ENCODE measurements at places on chromosomes 1 and 21.
A peak's percentile ranks its signal among the peaks of the same experiment; 100 is the strongest.

- no peak for DNase-seq
Observed at GRCh38 chr21:44433791-44434567, 21.3 kb upstream of the LRRC3 start.

DNA sequence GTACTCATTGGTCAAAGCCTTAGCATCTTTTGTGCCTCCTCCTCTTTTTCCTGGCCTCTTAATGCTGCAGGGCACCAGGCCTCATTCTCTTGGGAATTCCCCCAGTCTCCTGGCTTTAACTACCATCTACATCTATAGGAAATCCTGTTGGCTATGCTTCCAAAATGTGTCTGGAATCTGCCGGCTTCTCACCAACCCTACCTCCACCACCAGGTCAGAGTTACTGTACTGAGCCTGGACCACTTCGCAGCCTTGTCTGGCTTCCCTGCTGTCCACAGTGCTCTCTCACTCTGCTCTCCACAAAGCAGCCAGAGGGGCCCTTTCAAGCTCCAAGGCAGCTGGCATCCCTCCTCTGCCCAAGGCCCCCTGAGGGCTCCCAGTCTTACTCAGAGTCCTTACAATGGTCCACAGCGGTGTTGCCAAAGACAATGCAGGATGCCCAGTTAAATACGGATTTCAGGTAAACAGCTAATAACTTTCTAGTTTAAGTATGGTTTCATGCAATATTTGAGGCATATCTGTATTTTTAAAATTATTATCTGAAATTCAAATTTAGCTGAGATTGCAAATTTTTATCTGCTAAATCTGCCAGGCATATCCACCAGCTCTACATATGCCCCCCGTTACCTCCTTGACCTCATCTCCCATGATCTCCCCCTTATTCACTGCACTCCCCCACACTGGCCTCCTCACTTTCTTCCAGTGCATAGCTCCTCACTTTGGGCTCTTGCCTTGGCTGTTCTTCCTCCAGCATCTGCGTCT lies 34.5 kb upstream of the FAM163A start:
- no peak for DNase-seq

GRCh38 chr1:218345673-218346390 lies 696 bp downstream of the TGFB2 start:
- DNase-seq = peak; percentile 69

DNA sequence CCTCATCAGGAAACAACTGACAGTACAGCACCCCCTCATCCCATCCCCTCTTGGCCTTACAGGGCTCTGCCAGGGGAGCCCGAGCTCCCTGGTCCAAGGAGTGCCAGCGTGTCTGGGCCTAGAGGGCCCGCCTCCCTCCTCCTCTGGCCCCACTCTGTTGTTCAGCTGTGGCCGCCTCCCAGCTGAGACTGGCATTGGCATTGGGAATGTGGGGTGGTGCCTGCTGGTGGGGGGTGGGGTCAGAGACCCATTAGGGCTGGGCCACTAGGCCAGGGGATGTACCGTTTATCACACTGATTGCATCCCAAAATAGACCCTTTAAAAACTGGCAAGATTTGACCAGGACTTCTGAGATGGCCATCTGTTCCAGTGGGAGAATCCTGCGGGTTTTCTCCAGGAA lies 1.4 kb downstream of the LDLRAP1 start:
- no peak for DNase-seq

DNA sequence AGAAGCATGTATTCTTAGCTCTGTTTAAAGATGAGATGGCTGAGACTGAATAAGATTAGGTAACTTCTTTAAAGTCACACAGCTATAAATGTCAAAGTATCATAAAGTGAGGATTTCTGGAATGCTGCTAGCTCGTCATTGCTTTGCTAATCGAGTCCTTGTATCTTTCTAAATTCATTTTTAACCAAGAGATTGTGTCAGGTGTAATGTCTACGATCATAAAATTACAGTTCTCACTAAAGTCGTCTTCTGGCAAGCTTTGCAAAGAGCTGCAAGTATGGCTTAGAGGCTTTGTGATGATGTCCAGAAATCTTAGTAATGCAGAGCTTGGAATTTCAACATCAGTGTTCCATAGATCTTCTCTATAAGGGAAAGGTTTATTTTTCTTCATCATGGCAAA lies 569.8 kb downstream of the LMO4 start:
- DNase-seq = no peak

- DNase-seq = no peak
Observed at GRCh38 chr1:18922848-18923755, 20.7 kb upstream of the ALDH4A1 start.

GRCh38 chr21:15289896-15290841 lies 225.4 kb upstream of the NRIP1 start:
- DNase-seq = no peak

- DNase-seq = no peak
Observed at GRCh38 chr21:30164796-30165195, 1.8 kb downstream of the CLDN17 start.

DNA sequence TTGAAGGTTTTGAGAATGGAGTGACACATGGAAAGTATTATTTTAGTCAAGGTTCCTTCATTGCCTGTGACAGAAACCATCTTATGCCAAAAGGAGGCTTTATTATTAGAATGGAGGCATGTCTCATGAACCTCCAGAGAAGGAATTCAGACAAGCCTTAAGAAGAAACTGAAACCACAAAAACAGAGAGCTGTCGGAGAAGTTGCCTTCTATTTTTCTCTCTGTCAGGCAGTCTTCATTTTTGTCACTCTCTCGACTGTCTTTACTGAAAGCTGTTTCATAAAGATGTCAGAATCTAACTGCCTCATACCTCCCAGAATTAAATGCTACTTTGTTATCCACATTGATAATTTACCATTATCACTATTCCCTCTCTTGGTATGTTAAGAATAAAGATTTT lies 434.7 kb upstream of the ADGRL4 start:
- DNase-seq = no peak

GRCh38 chr1:28180306-28181305 lies 4.1 kb upstream of the PTAFR start:
- no peak for DNase-seq

- DNase-seq = no peak
Observed at GRCh38 chr1:27650539-27651175, 15.7 kb upstream of the FGR start.

Data from GM13976 (cell line).